ENCODE measurements at places on chromosomes 13 and 19. TPM values are rescaled to one million over a fixed set of nuclear protein-coding genes. Genes with fewer than 3 reads are reported as not detected.
A peak's percentile ranks its signal among the peaks of the same experiment; 100 is the strongest.

HIPK4 gene
- total RNA-seq: not detected

DNA sequence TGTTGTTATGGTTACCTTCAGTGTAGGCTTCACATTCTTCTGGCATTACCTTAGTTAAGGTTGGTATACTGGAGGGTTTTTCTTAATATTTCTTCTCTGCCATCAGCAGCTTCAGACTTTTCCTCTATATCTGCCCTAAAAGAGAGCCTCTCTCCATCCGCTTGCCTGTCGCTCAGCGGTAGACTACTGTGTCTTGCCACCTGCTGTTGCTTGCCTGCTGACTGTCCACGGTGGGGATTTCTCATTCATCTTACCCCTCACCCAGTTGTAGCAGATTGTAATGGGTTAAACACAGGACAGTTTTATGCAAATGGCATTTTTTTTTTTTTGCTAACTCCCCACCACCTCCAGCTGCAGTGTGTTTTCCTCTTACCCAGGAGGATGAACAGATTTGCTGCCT is 577.2 kb downstream of the SLITRK5 start:
- H3K4me3 ChIP-seq: no peak overlapping the region
- no peaks in the 10 kb centered on the region for H3K36me3 ChIP-seq
- H3K27ac ChIP-seq: no peak overlapping the region
- no peak for DNase-seq
- H3K4me1 ChIP-seq: no peaks in the 10 kb centered on the region

DENND1C gene
- total RNA-seq: 1.8 TPM

- no peak overlapping the region for H3K27ac ChIP-seq
- H3K4me1 ChIP-seq: no peaks in the 10 kb centered on the region
- H3K4me3 ChIP-seq: no peak overlapping the region
- no peaks in the 10 kb centered on the region for H3K36me3 ChIP-seq
- no peak for DNase-seq
- no peaks in the 10 kb centered on the region for H3K27me3 ChIP-seq
These were observed 276.8 kb downstream of the KCNRG start for GRCh38 chr13:50292081-50292480.

BST2 gene
- total RNA-seq: 88.8 TPM

SPIB gene
- not detected for total RNA-seq

GRCh38 chr13:43267916-43268315 is 244.5 kb downstream of the DNAJC15 start:
- no peak overlapping the region for H3K4me3 ChIP-seq
- no peaks in the 10 kb centered on the region for H3K4me1 ChIP-seq
- no peaks in the 10 kb centered on the region for H3K27me3 ChIP-seq
- H3K27ac ChIP-seq: no peak overlapping the region

GRCh38 chr19:40414542-40415535 is 1.7 kb upstream of the PRX start:
- no peaks in the 10 kb centered on the region for H3K27me3 ChIP-seq
- no peaks in the 10 kb centered on the region for H3K36me3 ChIP-seq
- DNase-seq: no peak
- no peak overlapping the region for H3K27ac ChIP-seq
- H3K4me3 ChIP-seq: no peak overlapping the region

DNA sequence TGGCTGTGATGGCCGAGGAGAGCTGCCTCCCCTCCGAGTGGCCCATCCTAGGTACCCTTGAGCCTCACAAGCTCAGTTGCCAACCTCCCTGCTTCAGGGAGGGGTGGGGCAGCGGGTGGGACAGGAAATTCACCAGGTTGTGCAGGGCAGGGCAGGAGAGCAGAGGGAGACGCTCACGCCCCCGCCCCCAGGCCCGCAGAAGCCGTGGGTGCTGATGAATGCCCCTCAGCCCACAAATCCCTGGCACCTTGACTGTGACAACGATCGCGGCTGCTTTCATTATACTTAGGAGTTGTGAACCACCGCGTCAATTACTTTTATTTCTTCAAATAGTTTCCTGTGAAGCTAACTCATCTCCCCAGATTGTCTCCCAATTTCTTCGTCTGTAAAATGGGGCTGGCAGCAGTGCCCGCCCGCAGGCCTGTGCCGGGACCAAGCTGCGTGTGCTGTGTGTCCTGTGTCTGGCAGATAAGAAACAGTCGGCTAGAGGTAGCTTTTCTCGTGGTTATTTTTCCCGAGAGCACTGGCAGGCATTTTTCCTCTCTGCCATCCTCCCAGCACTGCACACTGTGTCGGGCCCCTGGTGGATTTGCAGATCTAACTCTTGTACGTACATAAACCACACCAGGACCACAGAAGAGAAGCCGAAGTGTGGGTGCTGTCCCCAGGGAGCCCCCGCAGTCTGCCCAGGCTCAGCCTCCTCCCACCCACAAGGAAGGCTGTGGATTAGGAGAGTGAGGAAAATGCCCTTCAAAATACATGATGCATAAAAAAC is 7.9 kb upstream of the RASA3 start:
- H3K27ac ChIP-seq: no peak overlapping the region
- DNase-seq: peak; percentile 11
- no peak overlapping the region for H3K4me3 ChIP-seq
- no peaks in the 10 kb centered on the region for H3K27me3 ChIP-seq
- no peaks in the 10 kb centered on the region for H3K36me3 ChIP-seq

DNA sequence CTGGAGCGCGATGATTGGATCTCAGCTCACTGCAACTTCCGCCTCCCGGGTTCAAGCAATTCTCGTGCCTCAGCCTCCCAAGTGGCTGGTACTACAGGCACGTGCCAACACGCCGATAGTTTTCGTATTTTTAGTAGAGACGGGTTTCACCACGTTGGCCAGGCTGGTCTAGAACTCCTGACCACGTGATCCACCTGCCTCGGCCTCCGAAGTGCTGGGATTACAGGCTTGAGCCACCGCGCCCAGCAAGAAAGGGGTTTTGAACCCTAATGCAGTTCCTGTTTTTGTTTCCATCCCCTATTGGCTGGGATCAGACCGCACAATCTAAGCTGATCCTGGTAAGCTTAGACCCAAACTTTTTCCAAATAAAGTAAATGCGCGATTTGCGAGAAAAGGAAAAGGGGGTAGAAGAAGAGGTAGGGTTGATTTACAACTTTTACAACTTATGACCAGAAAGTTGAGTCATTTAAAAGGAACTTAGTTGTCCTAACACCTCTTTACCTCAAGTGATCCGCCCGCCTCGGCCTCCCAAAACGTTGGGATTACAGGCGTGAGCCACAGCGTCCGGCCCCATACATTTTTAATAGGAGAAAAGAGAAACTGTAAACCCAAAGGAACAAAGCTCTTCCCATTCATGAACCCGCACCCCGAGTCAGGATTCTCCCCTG is 764 bp downstream of the ZNF626 start:
- H3K4me1 ChIP-seq: no peaks in the 10 kb centered on the region
- no peak for DNase-seq
- no peaks in the 10 kb centered on the region for H3K27me3 ChIP-seq
- peak overlapping the region; percentile 75 for H3K4me3 ChIP-seq

DNA sequence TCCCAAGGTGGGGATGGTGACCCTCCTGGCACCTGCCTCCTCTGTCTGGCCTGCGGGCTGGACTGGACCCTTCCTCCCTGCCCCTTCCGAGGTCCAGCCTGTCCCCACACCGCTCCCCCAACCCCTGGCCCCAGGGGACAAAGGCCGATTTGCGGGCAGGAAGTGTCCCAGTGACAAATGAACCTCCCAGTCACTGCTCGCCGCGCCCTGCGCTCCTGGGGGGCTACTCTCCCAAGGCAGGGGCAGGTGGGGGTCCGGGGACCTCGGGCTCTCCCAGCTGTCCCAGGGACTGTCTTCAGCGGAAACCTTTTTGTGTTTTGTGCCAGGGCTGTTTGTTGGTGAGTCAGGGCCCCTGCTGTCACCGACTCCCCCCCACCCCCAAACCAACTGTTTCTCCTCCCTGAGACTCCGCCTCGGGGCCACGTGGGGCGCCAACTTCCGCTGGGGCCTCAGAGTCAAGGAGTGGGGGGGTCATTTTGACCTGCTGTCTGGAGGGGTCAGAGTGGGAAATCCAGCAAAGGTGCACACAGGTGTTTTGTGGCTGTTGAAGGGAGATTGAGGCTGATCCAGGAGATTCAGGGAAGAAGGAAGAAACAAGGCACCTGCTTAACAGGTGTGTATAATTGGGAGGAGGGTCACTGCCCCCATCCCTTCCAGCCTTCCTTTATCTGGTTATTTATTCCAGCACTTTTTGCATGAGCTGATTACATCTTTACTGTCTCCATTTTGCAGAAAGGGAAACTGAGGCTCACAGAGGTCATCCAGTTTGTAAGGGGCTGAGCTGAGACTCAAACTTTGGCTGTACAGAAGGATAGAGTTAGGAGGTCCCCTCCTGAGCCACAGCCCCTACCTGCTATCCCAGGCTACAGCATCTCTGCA is 831 bp downstream of the PGPEP1 start:
- no peaks in the 10 kb centered on the region for H3K27me3 ChIP-seq
- H3K4me3 ChIP-seq: peak overlapping the region; percentile 96

RNF17 gene
- total RNA-seq: not detected

GRCh38 chr13:102128216-102128810 is 273.5 kb downstream of the FGF14 start:
- H3K36me3 ChIP-seq: no peaks in the 10 kb centered on the region
- no peak for DNase-seq
- H3K27ac ChIP-seq: no peak overlapping the region
- H3K4me3 ChIP-seq: no peak overlapping the region
- no peaks in the 10 kb centered on the region for H3K27me3 ChIP-seq
- H3K4me1 ChIP-seq: peaks cover 1% of the 10 kb centered on the region

- no peak overlapping the region for H3K4me3 ChIP-seq
- DNase-seq: no peak
- no peaks in the 10 kb centered on the region for H3K4me1 ChIP-seq
- H3K36me3 ChIP-seq: no peaks in the 10 kb centered on the region
These were observed 162.1 kb upstream of the MIR17HG start for GRCh38 chr13:91185294-91185863.

DNA sequence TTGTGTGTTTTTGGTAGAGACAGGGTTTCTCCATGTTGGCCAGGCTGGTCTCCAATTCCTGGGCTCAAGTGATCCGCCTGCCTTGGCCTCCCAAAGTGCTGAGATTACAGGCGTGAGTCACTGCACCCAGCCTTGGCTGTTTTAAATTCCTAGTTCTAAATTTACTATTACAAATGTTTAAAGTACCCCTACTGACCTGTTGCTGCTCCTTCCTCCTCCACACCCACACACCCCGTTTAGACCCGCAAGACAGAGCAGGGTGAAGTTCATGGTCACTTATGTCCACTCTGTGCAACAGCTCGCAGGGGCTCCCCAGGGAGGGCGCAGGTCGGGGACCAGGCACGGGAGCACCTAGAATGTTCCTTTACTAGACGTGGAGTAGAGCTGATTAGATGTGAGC is 28.7 kb downstream of the TMEM161A start:
- no peak overlapping the region for H3K4me3 ChIP-seq
- no peak overlapping the region for H3K27ac ChIP-seq
- H3K4me1 ChIP-seq: peaks cover 24% of the 10 kb centered on the region
- DNase-seq: no peak

DNA sequence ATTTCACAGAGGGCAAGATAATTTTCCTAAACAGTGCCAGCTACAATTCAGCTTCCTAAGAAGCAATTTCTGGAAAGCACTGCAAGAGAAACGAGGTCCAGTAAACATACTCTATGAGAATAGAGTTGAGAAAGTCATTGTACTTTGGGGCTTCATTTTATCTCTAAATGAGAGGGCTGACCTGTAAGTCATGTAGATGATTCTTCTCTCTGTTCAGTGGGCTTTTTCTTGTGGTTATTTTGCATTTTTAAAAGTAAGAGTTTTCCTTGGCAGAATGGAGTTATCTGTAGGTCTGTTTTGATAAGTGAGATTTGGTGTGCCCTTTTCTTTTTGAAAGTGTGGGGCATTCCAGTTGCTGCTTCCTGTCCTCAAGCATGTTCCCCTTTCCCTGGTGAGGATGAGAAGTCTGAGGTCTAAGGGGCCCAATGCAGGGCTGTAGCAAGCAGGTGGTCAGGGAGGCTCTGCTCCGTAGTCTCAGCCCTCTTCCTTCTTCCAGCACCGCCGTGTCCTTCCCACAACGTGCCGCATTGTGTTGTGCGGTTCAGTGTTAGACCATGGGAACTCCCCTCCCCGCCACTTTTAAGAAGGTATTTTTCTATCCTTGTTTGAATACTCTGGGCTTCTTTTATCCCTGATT is 86.3 kb downstream of the ARHGEF7 start:
- no peak overlapping the region for H3K4me3 ChIP-seq
- no peaks in the 10 kb centered on the region for H3K27me3 ChIP-seq
- H3K27ac ChIP-seq: no peak overlapping the region

DNA sequence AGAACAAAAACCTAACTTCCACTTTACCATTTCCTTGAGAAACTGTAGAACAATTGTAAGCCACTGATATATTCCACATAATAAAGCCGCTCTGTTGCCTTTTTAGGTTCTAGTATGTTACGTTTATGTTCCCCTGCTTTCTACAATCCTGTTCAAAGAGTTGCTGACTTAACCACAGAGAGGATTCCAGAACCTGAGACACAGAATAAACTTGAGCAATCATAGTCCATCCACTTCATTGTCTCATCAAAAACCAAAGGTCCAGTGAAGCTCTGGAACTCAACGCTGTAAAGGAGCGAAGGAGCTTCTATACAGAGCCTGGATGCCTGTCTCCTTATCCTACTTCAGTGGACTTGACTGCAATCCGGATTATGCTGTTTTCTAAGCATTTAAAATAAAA is 4.6 kb downstream of the STARD13 start:
- H3K4me1 ChIP-seq: peaks cover 65% of the 10 kb centered on the region
- no peaks in the 10 kb centered on the region for H3K36me3 ChIP-seq
- no peak overlapping the region for H3K4me3 ChIP-seq

GRCh38 chr19:34618410-34618809 is 58.5 kb downstream of the SCGB2B2 start:
- H3K27ac ChIP-seq: no peak overlapping the region
- no peaks in the 10 kb centered on the region for H3K4me1 ChIP-seq
- H3K36me3 ChIP-seq: no peaks in the 10 kb centered on the region
- no peak for DNase-seq

GRCh38 chr19:51116736-51117286 is 7.9 kb upstream of the SIGLEC9 start:
- H3K27me3 ChIP-seq: no peaks in the 10 kb centered on the region
- no peaks in the 10 kb centered on the region for H3K4me1 ChIP-seq
- H3K4me3 ChIP-seq: no peak overlapping the region
- DNase-seq: peak; percentile 6
- H3K36me3 ChIP-seq: no peaks in the 10 kb centered on the region

ONECUT3 gene
- total RNA-seq: not detected

GPR4 gene
- total RNA-seq: 3.1 TPM

DNA sequence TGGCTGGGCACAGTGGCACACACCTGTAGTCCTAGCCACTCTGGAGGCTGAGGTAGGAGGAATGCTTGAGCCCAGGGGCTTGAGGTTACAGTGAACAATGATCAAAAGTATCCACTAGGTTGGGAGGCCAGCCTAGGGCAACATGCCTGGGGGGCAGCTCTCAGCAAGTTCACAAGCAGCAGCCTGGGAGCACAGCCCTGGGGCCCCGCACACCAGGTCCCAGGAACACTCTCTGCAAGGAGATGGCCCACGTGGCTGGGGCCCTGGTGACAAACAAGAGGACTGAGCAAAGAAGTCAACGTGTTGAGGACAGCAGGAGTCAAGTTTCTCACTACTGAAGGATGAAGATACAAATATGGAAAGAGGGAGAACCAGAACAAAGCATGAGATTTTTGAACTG is 39.3 kb downstream of the ABCC4 start:
- no peaks in the 10 kb centered on the region for H3K4me1 ChIP-seq
- H3K27me3 ChIP-seq: no peaks in the 10 kb centered on the region
- DNase-seq: no peak
- H3K4me3 ChIP-seq: no peak overlapping the region

GRCh38 chr13:20984879-20985278 is 76.5 kb downstream of the LATS2 start:
- peaks cover 60% of the 10 kb centered on the region for H3K36me3 ChIP-seq
- no peak overlapping the region for H3K4me3 ChIP-seq
- H3K4me1 ChIP-seq: no peaks in the 10 kb centered on the region
- no peaks in the 10 kb centered on the region for H3K27me3 ChIP-seq

Measured in right lobe of liver (tissue), 6 donors.